ENCODE measurements at places on chromosomes 3 and 15.

DNA sequence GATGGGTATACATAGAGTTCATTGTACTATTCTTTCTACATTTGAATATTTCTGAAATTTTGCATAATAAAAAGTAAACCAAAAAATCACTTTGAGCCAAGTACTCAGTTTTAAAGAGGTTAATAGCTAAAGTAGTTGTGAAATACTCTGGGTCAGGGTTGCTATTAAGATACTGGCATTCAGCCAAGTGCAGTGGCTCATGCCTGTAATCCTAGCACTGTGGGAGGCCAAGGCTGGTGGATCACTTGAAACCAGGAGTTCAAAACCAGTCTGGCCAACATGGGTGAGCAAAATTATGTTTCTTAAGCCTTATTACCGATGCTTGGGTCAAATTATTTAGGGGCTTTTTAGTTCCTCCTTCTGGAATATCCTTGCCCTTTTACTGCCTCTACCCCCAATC is 122.0 kb upstream of the MELTF start:
- H3K4me3 ChIP-seq, result no peak overlapping the region
- DNase-seq, result no peak
- H3K27ac ChIP-seq, result no peak overlapping the region
- peaks cover 34% of the 10 kb centered on the region for H3K36me3 ChIP-seq
- peaks cover 3% of the 10 kb centered on the region for H3K4me1 ChIP-seq
- no peaks in the 10 kb centered on the region for H3K27me3 ChIP-seq

- H3K27me3 ChIP-seq, result no peaks in the 10 kb centered on the region
- no peak overlapping the region for H3K27ac ChIP-seq
- no peak for DNase-seq
- no peaks in the 10 kb centered on the region for H3K4me1 ChIP-seq
- H3K4me3 ChIP-seq, result no peak overlapping the region
These were observed 59.1 kb downstream of the GOLIM4 start for GRCh38 chr3:168036619-168037018.

GRCh38 chr15:95830281-95830680 is 500.2 kb upstream of the NR2F2 start:
- no peaks in the 10 kb centered on the region for H3K36me3 ChIP-seq
- DNase-seq, result no peak
- no peak overlapping the region for H3K4me3 ChIP-seq
- no peak overlapping the region for H3K27ac ChIP-seq

GRCh38 chr3:143216709-143217182 is 97.2 kb downstream of the CHST2 start:
- DNase-seq, result no peak
- no peaks in the 10 kb centered on the region for H3K36me3 ChIP-seq
- H3K4me3 ChIP-seq, result no peak overlapping the region
- no peak overlapping the region for H3K27ac ChIP-seq
- peaks cover 18% of the 10 kb centered on the region for H3K4me1 ChIP-seq
- H3K27me3 ChIP-seq, result no peaks in the 10 kb centered on the region

DNA sequence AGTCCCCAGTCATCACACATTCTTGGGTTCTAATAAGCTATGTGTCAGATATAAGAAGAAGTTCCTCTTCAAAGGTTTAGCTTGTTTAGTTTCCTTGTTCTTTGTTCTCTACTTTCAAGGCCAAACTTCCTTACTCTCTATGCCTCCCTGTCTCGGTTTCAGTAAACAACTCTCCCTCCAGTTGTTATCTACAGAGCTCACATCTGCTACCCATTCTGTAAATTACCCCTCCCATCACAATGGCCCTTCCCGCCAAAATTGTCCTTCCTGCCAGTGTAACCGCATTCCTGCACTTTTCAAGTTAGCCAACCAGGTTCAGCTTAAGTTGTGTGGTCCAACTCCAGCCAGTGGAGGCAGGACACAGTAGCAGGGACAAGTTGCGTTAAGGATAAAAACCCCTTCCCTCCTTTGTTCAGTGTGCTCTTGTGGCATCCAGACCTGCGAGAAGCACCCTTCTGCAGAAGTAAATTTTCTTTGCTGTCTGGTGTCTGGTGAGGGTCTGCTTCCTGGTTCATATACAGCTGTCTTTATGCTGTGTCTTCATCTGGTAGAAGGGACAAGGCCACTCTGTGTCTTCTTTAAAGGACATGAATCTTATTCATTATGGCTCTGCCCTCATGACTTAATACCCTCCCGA is 342.1 kb upstream of the GRM7 start:
- peaks cover 3% of the 10 kb centered on the region for H3K27me3 ChIP-seq
- H3K36me3 ChIP-seq, result no peaks in the 10 kb centered on the region
- H3K4me1 ChIP-seq, result no peaks in the 10 kb centered on the region
- no peak overlapping the region for H3K27ac ChIP-seq

GRCh38 chr3:71247221-71247957 is 336.1 kb downstream of the FOXP1 start:
- no peak overlapping the region for H3K4me3 ChIP-seq
- no peak for DNase-seq
- peak overlapping the region; percentile 31 for H3K27ac ChIP-seq

- H3K27me3 ChIP-seq, result peaks cover 6% of the 10 kb centered on the region
- H3K4me3 ChIP-seq, result peak overlapping the region; percentile 89
- H3K36me3 ChIP-seq, result peaks cover 2% of the 10 kb centered on the region
- no peak for DNase-seq
These were observed 747 bp downstream of the SORD start for GRCh38 chr15:45023659-45024225.

GRCh38 chr15:101370330-101371024 is 75.4 kb upstream of the SNRPA1 start:
- H3K4me3 ChIP-seq, result no peak overlapping the region
- peaks cover 6% of the 10 kb centered on the region for H3K27me3 ChIP-seq
- H3K36me3 ChIP-seq, result no peaks in the 10 kb centered on the region
- no peak overlapping the region for H3K27ac ChIP-seq

DNA sequence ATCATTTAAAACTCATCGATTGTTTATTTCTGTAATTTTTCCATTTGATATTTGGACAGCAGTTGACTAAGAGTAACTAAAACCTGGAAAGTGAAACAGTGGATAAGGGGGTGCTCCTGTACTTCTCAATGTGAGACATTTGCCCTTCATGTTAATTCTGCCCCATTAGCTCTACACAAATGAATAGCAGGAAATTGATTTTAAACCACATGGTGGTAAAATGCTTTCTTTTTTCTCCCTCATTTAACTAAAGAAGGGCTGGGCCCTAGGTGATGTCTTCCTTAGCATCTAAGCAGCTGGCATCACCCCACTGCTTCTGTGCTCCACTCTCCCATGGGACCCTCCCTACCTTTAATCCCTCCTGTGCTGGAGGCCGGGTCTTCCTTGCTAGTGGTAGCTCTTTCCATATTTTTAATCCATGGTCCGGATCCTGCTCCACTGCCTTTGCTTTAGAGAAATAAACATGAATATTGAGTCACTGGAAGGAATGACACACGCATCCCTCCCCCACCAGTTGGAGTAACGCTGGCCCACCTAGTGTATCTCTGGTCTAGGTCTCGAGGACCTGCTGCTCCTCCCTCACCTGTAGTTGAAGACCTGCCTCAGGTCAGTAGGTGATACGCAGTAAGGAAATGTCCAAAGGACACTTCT is 30.2 kb upstream of the LAMP3 start:
- H3K4me1 ChIP-seq, result no peaks in the 10 kb centered on the region
- H3K27me3 ChIP-seq, result peaks cover 24% of the 10 kb centered on the region
- no peaks in the 10 kb centered on the region for H3K36me3 ChIP-seq

- no peaks in the 10 kb centered on the region for H3K4me1 ChIP-seq
- H3K4me3 ChIP-seq, result no peak overlapping the region
- DNase-seq, result no peak
- H3K27ac ChIP-seq, result no peak overlapping the region
- H3K36me3 ChIP-seq, result peaks cover 1% of the 10 kb centered on the region
These were observed 1.1 kb downstream of the LSAMP start for GRCh38 chr3:116444115-116444747.

DNA sequence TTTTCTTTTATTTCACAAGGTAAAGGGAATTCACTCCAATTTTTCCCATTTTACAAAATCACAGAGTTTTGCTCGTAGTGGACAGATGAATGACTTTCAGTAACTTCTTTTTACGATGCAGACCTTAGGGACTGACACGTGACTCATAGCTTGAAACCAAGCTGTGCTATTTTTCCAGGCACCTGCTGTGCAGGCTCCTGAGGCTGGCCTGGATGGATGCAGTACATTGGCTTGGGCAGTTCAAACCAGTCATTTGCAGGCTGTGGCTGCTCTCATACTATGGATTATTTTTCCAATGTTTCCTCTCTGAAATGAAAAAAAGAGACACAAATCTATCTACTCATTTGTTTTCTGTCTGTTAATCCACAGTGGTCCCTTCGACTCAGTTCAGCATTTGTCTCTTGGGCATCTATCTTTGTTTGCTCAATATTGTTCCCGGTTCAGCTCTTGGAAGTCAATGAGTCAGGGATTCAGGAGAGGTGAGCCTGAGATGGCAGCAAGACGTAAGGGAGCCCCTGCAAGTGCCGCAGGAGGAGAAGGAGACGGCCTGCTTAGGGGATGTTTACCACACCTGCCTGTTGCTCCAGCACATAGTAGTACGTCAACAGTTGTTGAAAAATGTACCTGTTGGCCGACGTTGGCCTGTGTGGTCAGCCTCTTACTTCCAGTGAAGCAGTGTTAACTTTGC is 92.8 kb downstream of the SV2B start:
- no peak overlapping the region for H3K4me3 ChIP-seq
- no peak for DNase-seq
- H3K27ac ChIP-seq, result no peak overlapping the region
- H3K27me3 ChIP-seq, result peaks cover 13% of the 10 kb centered on the region
- H3K36me3 ChIP-seq, result no peaks in the 10 kb centered on the region

DNA sequence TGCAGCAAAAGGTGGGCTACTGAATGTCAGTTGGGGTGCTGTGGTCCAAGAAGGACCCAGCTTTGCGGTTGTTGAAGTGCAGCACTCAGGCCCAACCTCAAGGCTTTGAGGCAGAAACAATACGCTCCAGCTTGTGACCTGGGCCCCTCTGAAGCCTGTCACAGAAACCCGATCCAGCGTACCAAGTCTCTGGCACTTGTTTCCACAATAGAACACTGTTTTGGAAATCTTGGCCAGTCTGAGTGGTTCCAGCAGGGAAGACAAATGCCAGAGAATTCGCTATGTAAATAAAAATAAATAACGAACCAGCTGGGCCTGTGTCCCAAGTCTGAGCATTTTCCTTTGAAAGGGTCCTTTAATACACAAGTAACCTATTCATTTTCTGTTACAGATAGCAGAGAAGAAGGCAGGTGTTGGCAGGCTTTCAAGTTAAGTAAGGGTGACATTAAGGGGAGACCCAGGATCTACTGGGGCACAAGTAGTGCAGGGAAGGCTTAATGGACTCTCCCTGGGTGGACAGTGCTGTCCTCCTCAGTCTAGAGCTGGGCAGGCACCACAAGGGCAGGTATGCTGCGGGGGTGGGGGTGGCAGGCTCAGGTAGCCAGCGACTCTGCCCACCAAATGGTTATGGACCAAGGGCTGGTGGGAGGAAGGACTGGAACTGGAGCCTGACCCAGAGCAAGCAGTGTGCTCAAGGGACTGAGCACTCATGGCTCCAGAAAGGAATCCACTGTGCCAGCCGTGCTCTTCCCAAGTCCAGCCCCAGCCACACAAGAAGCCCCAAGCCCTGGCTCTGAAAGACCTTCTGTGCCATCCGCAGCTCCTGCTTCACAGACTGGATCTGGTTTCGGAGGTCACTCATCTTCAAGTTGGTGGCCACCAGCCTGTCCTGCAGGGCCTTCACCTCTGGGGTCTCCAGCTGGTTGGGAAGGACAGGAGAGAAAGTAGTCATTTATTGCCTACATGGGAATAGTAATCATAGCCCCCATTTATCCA is 26.3 kb downstream of the CCDC13 start:
- no peak overlapping the region for H3K27ac ChIP-seq
- H3K27me3 ChIP-seq, result no peaks in the 10 kb centered on the region
- H3K36me3 ChIP-seq, result no peaks in the 10 kb centered on the region
- no peak overlapping the region for H3K4me3 ChIP-seq

Data from memory B cell (primary cell).